GM12878 (cell line): ENCODE measurements at places on chromosomes 4 and X. TPM values are rescaled to one million over a fixed set of nuclear protein-coding genes. Genes with fewer than 3 reads are reported as not detected.

GRCh38 chr4:25803720-25804225 lies 59.0 kb downstream of the SEL1L3 start:
- no peak overlapping the region for H3K4me3 ChIP-seq
- H3K27ac ChIP-seq = no peak overlapping the region
- H3K4me1 ChIP-seq = no peaks in the 10 kb centered on the region
- DNase-seq = no peak

DNA sequence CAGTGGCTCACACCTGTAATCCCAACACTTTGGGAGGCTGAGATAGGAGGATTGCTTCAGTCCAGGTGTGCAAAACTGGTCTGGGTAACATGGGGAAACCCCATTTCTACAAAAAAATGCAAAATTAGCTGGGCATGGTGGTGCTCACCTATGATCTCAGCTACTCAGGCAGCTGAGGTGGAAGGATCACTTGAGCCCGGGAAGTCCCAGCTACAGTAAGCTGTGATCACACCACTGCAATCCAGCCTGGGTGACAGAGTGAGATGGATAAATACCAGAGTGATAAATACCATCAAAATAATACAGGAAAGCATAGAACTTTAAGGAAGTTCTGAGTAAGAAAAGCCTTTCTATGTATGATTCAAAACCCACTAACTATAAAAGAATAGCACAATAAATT lies 52.8 kb downstream of the LRBA start:
- DNase-seq = no peak
- H3K36me3 ChIP-seq = peaks cover 4% of the 10 kb centered on the region; the same call in 1 of the 2 replicates
- H3K27ac ChIP-seq = no peak overlapping the region
- no peaks in the 10 kb centered on the region for H3K27me3 ChIP-seq

- no peaks in the 10 kb centered on the region for H3K27me3 ChIP-seq
- no peaks in the 10 kb centered on the region for H3K4me1 ChIP-seq
- H3K36me3 ChIP-seq = no peaks in the 10 kb centered on the region
- H3K27ac ChIP-seq = no peak overlapping the region
- no peak overlapping the region for H3K4me3 ChIP-seq
These were observed 332.9 kb upstream of the CPEB2 start for GRCh38 chr4:14669371-14669770.

GRCh38 chr4:24236532-24236931 lies 346.7 kb upstream of the PPARGC1A start:
- H3K27me3 ChIP-seq = no peaks in the 10 kb centered on the region
- no peak overlapping the region for H3K4me3 ChIP-seq
- no peaks in the 10 kb centered on the region for H3K36me3 ChIP-seq
- H3K4me1 ChIP-seq = no peaks in the 10 kb centered on the region
- no peak for DNase-seq

Gene EOLA2
- total RNA-seq = 41.0 and 48.7 TPM in 2 replicates

Gene RHOXF2B
- 0.08 TPM in 1 of 2 replicates, not detected in the other for total RNA-seq

- no peaks in the 10 kb centered on the region for H3K27me3 ChIP-seq
- H3K4me1 ChIP-seq = no peaks in the 10 kb centered on the region
- no peak overlapping the region for H3K4me3 ChIP-seq
These were observed 19.7 kb upstream of the AMELX start for GRCh38 chrX:11273544-11273943.

Gene PDE5A
- total RNA-seq = 0.26 and 0.27 TPM in 2 replicates

DNA sequence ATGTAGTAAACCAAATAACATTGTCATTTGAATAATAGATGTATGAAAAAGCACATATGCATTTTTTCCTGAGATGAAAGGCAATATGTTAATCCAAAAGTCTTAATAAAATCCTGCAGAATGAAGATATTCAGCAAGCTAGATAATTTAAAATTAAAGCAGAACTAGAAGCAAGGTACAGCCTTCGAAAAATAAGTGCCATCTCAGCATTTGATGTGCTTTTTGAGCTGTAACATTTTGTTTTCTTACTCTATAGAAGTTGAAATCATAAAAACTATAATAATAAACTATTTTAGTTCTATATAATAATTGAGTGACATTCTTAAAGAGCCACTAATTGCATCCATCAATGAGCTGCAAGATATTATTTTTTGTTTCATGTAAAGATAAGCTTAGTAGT lies 410.4 kb upstream of the TRAM1L1 start:
- no peaks in the 10 kb centered on the region for H3K4me1 ChIP-seq
- H3K27ac ChIP-seq = no peak overlapping the region
- no peaks in the 10 kb centered on the region for H3K36me3 ChIP-seq
- H3K27me3 ChIP-seq = no peaks in the 10 kb centered on the region
- no peak for DNase-seq

DNA sequence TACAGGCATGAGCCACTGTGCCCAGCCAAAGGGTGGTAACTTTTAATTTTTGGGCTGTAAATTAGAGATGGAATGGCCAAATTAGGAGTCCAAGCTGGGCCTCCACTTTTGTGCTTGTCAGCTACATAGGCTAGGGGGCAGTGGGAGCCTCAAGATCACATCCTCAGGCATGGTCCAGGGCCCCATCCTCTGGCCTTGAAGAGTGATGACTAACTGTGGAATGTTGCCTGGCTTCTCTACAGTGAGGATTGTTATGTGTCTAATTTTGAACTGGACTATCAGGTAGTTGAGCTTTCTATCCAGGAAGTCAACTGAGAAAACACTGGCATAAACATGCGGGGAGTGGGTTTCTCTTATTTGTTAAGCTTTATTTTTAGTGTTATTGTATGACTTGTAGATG lies 33.0 kb downstream of the CCNG2 start:
- H3K36me3 ChIP-seq = no peaks in the 10 kb centered on the region
- H3K27me3 ChIP-seq = no peaks in the 10 kb centered on the region
- no peak overlapping the region for H3K4me3 ChIP-seq
- DNase-seq = no peak
- no peak overlapping the region for H3K27ac ChIP-seq

Gene TIMM17B
- 53.8 and 57.8 TPM in 2 replicates for total RNA-seq

Gene SSX2B
- not detected in 2 replicates for total RNA-seq

DNA sequence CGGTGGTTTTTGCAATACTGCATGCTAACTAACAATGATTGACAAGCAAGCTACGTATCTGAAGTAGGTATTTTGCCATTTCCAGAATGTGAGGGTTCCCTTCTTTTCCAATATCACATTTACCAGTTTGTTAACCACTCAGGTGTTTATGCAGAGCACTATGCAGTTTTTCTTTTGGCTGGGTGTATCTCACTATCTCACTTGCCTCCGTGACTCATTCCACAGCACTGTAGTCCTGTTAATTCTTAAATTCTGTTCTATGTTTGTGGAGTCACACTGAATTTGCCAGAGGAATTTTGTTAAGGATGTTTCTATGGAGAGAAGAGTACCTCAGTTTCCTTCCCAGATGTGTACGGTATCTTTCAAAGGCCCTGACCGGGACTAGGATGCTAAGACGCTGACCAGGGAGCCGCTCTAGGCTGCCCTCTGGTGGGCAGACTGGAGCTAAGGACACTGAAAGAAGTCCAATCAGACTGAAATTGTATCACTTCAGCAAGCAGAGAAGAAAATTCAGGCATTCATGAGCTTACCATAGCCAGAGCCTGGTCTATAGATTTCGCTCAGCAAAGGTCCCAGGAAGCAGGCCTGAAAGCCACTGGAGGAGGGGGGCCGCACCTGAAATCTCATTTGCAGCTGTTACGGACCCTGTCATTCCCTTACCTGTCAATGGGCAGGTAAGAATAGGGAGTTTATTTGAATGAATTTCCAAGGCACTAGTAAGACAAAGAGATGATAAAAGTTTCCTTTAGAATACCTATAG lies 388.4 kb upstream of the SPOCK3 start:
- no peaks in the 10 kb centered on the region for H3K4me1 ChIP-seq
- no peak for DNase-seq
- no peaks in the 10 kb centered on the region for H3K27me3 ChIP-seq
- no peaks in the 10 kb centered on the region for H3K36me3 ChIP-seq

Gene ARMCX1
- total RNA-seq = 0.08 TPM in 1 of 2 replicates, not detected in the other

DNA sequence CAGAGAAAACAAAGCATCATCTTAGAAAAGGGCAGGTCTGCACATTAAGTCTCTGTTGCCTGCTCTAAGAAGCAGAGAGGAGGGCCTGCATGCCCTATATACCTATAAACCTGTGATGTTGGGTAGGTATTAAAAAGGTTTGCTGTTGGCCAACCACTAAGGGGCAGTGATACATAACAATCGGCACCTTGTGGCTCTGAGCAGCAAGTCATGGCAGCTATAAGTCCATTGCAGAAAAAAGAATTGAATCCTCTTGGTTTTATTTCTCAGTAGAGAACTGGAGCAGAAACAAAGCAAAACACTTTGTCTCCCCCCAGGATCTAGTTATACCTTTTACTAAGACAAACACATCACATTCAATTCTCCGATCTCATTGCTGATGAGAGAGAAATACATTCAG lies 1364.4 kb downstream of the STIM2 start:
- H3K4me1 ChIP-seq = no peaks in the 10 kb centered on the region
- DNase-seq = no peak
- no peak overlapping the region for H3K27ac ChIP-seq
- no peaks in the 10 kb centered on the region for H3K36me3 ChIP-seq
- H3K4me3 ChIP-seq = no peak overlapping the region

GRCh38 chrX:103464072-103464773 lies 55.1 kb downstream of the RAB40A start:
- no peak overlapping the region for H3K27ac ChIP-seq
- H3K27me3 ChIP-seq = no peaks in the 10 kb centered on the region
- H3K4me3 ChIP-seq = no peak overlapping the region
- DNase-seq = no peak
- H3K36me3 ChIP-seq = no peaks in the 10 kb centered on the region
